Stimulated activated CD8-positive, alpha-beta memory T cell treated with anti-CD3 and anti-CD28 coated beads, Interleukin-7, amount 100 ng/mL, for 1 hour (primary cell): ENCODE measurements at places on chromosomes 1 and 21.

- DNase-seq = no peak
Measured at GRCh38 chr1:30536530-30536929, 186.9 kb downstream of the MATN1 start.

- no peak for DNase-seq
Measured at GRCh38 chr1:115338457-115338820, 390 bp upstream of the NGF start.

DNA sequence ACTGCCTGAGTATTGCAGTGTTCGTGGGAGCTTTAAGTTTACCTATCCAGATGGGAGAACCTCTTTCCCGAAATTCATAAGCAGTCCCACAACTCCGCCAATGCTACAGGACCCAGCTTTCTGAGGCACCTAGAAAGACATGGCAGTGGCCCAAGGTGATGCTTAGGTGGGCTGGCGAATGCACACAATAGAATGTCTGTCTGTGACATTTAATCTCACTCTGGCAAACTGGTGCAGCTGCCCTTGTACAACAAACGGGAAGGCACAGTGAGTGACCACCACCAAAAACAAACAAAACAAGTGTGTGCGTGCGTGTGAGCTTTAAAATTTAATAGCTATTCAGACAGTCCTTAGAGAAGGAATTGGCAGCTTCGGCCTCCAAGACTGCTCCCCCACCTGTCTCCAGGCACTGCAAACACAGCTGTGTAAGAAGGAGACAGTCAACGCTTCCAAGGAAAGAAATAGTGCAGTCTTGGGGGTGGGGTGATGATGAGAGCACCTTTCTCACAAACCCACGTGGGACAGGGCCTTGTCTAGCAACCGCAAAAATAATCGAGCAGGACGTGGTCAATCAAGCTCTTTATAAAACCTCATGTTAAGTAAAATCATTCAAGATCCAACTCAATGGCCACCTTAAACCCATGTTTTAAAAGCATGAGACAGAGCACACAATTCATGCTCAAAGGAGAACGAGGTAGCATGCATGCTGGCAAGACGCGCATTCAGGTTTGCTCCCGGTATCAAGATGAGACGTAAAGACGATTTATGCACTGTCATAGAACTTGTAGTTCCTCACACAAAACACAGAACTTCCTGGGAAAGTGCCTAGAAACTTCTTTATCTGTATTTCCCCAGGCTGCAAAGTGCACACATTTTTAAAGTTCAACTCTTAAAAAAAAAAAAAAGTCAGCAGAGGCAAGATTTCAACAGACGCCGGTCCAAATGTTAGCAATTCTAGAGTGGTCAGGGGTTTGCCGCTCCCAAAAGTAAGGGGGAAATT lies 84.1 kb downstream of the TM2D1 start:
- no peak for DNase-seq

DNA sequence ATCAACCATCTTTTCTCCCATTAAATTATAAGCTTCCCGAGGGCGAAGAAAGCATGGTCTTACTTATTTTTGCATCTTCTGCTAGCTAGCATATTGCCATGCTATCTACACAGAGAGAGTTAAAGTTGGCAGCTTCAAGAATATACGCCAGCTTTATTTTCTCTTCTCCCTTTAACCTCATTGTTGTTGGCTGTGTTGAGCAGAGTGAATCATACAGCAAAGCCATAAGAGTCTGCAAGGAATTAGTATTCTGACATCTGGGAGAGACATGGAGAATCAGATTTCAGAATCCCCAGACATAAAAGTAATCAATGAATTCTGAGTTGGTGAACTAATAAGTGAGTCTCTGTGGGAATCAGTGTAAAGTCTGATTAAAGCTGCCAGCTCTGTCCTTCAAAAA lies 649.6 kb upstream of the PTBP2 start:
- no peak for DNase-seq

DNA sequence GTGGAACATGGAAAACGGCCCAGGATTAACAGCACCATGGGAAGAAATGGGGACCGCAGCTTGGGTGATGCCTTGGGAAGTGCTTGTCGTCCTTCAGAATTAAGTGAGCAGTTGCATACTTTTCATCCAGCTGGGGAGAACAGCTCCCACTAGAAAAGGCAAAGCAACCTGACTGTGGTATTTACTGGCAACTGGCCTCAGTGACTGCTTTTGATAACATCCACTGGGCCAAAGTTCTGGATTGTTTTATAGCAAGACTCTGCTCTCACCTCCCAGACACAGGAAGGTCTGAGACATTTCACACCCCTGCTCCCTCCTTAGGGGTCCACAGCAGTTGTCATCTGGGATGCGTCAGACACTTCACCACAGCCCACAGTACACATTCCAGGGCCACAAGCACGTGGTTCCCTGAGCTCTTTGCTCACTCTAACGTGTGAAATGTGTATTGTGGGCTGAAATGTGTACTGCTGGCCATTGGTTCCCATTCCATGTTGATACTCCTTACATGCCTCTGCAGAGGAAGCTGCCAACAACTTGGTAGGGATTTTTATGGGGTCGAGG lies 6.6 kb downstream of the PAPPA2 start:
- no peak for DNase-seq

DNA sequence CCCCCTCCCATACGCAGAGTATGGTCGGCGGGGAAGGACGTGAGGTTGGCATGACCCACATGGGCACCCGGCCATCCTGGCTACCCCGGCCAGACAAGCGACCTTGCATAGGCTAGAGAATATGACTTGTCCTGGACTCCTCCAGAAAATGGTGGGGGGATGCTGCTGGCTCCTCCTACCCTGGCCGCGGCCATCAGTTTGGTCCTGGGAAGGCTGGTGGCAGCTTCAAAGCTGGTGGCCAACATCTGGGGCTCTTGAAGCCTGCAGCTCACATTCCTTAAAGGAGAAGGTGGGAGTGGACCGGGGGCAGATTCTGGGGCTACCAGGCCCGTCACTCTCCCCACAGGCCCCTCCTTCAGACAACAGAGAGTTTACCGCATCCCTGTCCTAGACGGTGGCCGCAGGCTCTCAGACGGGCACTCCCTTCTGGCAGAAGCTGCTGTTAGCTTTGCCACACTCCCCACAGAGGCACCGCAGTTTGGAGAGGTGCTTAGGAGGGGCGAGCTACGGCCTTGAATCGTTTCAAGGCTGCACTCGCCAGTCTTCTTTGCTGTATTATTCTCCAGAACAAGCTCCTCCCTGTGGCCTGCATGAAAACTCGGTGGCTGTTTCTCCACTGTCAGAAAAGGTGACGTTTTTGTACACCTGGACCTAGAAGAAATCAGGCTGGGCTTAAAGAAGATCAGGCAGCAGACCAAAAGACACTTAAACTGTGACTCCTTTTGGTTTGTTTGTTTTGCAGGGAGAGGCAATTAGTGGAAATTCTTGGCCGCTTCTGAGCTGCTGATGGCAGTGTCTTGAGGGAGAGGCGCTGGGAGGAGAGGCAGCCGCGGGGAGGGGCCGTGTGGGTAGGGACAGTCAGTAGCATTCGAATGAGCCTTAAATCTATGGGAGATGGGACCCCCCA lies 68.0 kb downstream of the RUNX3 start:
- DNase-seq = no peak

GRCh38 chr1:147046189-147046862 lies 108.2 kb downstream of the NBPF12 start:
- DNase-seq = no peak
